ENCODE measurements at places on chromosomes 7 and 10.

- DNase-seq = peak; percentile 36
These were observed 1.4 kb upstream of the LCOR start for GRCh38 chr10:96830511-96831199.

GRCh38 chr7:47666164-47666862, 84.4 kb upstream of the TNS3 start:
- DNase-seq = no peak

DNA sequence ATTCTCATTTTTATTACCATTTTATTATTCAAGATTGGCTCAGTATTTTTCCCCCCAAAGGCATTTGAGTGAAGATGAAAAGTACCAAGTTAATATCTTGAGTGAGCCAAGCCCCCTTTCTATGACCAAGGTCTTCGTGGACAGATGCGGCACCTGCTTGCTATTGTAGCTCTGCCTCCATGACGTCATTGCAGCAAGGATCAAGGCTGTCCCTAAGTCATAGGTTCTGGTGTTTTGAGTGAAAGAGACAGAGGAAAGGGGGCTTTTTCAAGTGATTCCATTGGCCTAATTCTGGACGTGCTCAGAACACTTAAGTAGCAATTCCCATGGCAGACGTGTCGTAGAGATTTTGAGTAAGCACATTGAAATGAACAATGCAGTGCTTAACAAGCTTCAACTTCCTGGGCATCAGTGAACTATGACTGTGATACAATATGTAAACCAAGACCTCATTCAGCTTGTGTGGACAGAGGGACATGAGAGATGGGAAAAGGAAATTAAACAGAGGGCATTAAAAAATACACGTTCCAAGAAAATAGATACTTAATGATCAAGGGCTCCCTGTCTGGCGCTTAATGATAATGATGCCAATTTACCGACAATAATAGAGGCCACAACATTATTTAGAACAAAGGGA, 248.7 kb upstream of the NPVF start:
- no peak for DNase-seq

DNA sequence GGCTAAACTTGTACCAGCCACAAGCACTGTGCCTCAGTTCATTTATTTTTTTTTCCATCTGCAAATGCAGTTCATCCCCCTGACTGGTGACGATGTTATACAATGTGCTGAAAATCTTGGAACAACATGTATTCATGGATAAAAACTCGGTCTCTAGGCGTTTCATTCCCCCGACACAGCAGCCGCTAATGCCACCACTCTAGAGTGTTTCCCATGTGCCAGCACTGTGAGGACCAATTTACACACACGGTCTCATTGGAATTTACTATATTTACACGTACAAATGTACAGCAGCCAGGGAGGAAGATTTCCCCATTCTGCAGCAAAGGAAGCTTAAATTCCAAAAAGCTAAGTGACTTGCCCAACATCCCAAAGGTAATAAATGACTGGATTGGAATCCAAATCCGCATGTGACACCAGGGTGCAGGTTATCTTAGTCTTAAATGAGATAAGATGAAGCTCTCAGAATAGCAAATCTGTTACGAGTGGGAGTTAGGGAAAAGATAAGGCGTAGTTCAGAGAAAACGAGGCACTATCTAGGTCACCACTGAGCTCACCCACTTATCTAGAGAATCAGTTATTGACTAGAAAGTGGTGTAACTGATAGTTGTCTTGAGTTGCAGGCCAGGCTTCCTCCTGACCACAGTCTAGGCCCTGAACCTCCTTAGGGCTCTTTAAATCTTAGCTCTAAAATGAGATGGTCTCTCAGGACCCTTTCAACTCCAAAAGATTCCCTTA, 36.7 kb downstream of the FAM107B start:
- DNase-seq = no peak
